Camera-type eye (tissue), 1 donor: ENCODE measurements at places on chromosomes 7 and 10. TPM values are rescaled to one million over a fixed set of nuclear protein-coding genes. Genes with fewer than 3 reads are reported as not detected.

The VAX1 gene
- total RNA-seq, result 0.33 TPM

The NXPH1 gene
- total RNA-seq, result 1.6 TPM

The SPDYE2B gene
- not detected for total RNA-seq

The LLCFC1 gene
- not detected for total RNA-seq

The PIP gene
- not detected for total RNA-seq

The KMT2C gene
- total RNA-seq, result 179 TPM

The PAX4 gene
- not detected for total RNA-seq

The GIMAP4 gene
- total RNA-seq, result 22.5 TPM

The MMD2 gene
- total RNA-seq, result 5.7 TPM

The ANXA8 gene
- 0.88 TPM for total RNA-seq

The GDF2 gene
- not detected for total RNA-seq

The ADAMTS14 gene
- 5.2 TPM for total RNA-seq

The GPC2 gene
- 28.8 TPM for total RNA-seq

The STYXL1 gene
- 35.0 TPM for total RNA-seq

The HMX2 gene
- not detected for total RNA-seq

The SPAM1 gene
- not detected for total RNA-seq

The ATG9B gene
- total RNA-seq, result 1.9 TPM

The KIAA1217 gene
- total RNA-seq, result 61.4 TPM

The SLC26A5 gene
- total RNA-seq, result 0.71 TPM

The CRCP gene
- total RNA-seq, result 46.3 TPM

The PODXL gene
- total RNA-seq, result 42.2 TPM

The PDZD8 gene
- 34.7 TPM for total RNA-seq

The VSTM4 gene
- 30.1 TPM for total RNA-seq

The ADCK2 gene
- 20.6 TPM for total RNA-seq

The HTR7 gene
- 1.2 TPM for total RNA-seq

The TFR2 gene
- 6.2 TPM for total RNA-seq

The CNNM1 gene
- total RNA-seq, result 2.4 TPM

The C10orf71 gene
- total RNA-seq, result 2.1 TPM

The PRSS37 gene
- total RNA-seq, result not detected

The LIPF gene
- not detected for total RNA-seq

The UNCX gene
- total RNA-seq, result 1.3 TPM

The ARHGAP12 gene
- total RNA-seq, result 102 TPM

The MET gene
- total RNA-seq, result 43.3 TPM

The FAM25G gene
- not detected for total RNA-seq

The KCNIP2 gene
- 12.5 TPM for total RNA-seq

The NRP1 gene
- total RNA-seq, result 126 TPM

The ABCB1 gene
- 8.0 TPM for total RNA-seq

The VWA2 gene
- 3.0 TPM for total RNA-seq
